ENCODE measurements at places on chromosomes 6 and 20.

GRCh38 chr20:62778058-62778457, 18.2 kb upstream of the MRGBP start:
- H3K36me3 ChIP-seq: no peaks in the 10 kb centered on the region
- H3K4me3 ChIP-seq: no peak overlapping the region
- H3K4me1 ChIP-seq: peaks cover 2% of the 10 kb centered on the region
- no peak overlapping the region for H3K27ac ChIP-seq

GRCh38 chr6:35272005-35272404, 12.5 kb downstream of the ZNF76 start:
- no peaks in the 10 kb centered on the region for H3K27me3 ChIP-seq
- H3K4me1 ChIP-seq: no peaks in the 10 kb centered on the region
- no peak for DNase-seq
- H3K4me3 ChIP-seq: no peak overlapping the region

- peaks cover 11% of the 10 kb centered on the region for H3K4me1 ChIP-seq
- H3K36me3 ChIP-seq: no peaks in the 10 kb centered on the region
- peaks cover 39% of the 10 kb centered on the region for H3K27me3 ChIP-seq
- DNase-seq: no peak
- no peak within 1 kb of the TSS for H3K4me3 ChIP-seq
These were observed at the start of gene LRRN4 for GRCh38 chr20:6053776-6054688. LRRN4 (minus strand) TSS chr20:6054060; CDS start chr20:6052799, 1,261 bp downstream.

DNA sequence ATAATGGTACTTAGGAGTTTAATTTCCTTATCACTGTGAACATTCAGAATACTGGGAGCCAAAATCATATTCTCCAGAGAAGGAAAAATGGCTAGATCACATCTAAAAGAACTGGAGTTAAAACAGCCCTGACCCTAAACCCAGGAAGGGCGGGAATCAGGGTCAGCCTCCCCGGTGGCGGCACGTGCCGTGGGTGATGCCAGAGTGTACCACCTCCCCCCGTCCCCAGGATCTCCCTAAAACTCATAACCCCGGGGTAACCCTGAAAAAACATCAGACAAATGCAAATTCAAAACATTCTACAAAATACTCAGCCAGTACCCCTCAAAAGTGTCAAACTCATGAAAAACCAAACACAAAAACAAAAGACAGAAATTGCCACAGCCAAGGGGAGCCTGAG, 148.3 kb downstream of the DLL1 start:
- no peaks in the 10 kb centered on the region for H3K27me3 ChIP-seq
- no peak overlapping the region for H3K4me3 ChIP-seq
- no peak for DNase-seq
- no peaks in the 10 kb centered on the region for H3K36me3 ChIP-seq
- no peak overlapping the region for H3K27ac ChIP-seq

DNA sequence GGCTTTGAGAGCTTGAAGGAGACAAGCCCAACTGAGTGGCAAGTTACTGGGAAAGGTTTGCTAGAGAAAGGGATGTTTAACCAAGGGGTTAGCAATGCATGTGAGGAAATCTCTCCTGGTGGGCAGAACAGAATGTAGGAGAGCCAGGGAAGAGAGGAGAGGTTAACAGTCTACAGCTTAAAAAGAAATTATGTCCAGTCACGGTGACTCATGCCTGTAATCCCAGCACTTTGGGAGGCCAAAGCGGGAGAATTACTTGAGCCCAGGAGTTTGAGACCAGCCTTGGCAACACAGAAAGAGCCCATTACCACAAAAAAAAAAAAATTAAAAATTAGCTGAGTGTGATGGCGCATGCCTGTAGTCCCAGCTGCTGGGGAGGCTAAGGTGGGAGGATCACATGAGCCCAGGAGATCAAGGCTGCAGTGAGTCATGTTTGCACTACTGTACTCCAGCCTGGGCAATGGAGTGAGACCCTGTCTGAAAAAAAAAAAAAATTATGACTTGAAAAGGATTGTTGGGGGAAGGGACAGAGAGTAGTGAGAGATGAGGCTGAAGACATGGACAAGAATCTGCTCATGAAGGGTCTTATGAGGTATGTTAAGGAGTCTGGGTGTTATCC, 264.9 kb downstream of the TBC1D7 start:
- no peaks in the 10 kb centered on the region for H3K4me1 ChIP-seq
- no peaks in the 10 kb centered on the region for H3K27me3 ChIP-seq
- H3K27ac ChIP-seq: no peak overlapping the region
- H3K4me3 ChIP-seq: no peak overlapping the region
- no peaks in the 10 kb centered on the region for H3K36me3 ChIP-seq
- DNase-seq: no peak

GRCh38 chr20:52004018-52004417, 187.6 kb downstream of the ZFP64 start:
- no peak for DNase-seq
- no peak overlapping the region for H3K4me3 ChIP-seq
- H3K36me3 ChIP-seq: no peaks in the 10 kb centered on the region
- no peak overlapping the region for H3K27ac ChIP-seq
- H3K27me3 ChIP-seq: no peaks in the 10 kb centered on the region

GRCh38 chr6:143260857-143261256, 189.6 kb downstream of the ADAT2 start:
- H3K27ac ChIP-seq: no peak overlapping the region
- no peaks in the 10 kb centered on the region for H3K36me3 ChIP-seq
- peaks cover 6% of the 10 kb centered on the region for H3K4me1 ChIP-seq
- no peaks in the 10 kb centered on the region for H3K27me3 ChIP-seq

- no peak overlapping the region for H3K4me3 ChIP-seq
- H3K4me1 ChIP-seq: no peaks in the 10 kb centered on the region
- H3K27me3 ChIP-seq: no peaks in the 10 kb centered on the region
- DNase-seq: no peak
- H3K27ac ChIP-seq: no peak overlapping the region
These were observed 92.9 kb upstream of the TOX2 start for GRCh38 chr20:43821795-43822194.

DNA sequence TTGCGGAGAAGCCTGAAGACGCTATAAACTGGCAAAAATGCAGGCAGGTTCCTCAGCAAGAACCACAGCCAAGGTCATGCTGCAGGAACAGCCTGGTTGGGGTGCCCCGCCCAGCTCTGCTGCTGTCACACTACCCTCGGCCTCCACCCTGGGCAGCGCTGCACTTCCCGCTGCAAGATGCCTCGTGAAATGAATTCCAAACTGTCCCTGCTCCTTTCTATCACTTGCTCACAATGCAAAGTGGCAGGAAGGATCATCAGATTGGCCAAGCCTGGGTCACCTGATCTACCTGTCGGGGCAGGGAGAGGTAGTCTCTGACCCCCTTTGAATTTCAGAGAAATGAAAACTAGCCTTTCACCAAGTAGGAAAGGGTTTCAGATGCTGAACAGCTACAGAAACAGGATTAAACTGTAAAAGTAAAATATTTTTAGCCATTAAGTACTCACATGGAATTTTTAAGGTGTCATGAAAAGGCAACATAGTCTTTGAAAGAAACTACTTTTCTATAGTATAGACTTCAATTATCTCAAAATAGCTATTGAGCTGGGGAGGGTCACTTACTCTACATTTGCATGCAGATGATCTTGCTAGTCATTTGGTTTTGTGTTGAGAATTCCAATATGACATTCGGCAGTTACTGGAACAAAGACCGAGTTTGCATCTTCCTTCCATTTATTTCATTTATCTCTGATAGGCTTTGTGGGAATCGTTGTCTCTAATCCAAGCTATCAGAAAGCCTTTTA, 236.4 kb upstream of the ASCC3 start:
- peak; percentile 10 for DNase-seq
- peaks cover 3% of the 10 kb centered on the region for H3K4me1 ChIP-seq
- no peak overlapping the region for H3K4me3 ChIP-seq
- H3K27me3 ChIP-seq: no peaks in the 10 kb centered on the region
- H3K36me3 ChIP-seq: no peaks in the 10 kb centered on the region

DNA sequence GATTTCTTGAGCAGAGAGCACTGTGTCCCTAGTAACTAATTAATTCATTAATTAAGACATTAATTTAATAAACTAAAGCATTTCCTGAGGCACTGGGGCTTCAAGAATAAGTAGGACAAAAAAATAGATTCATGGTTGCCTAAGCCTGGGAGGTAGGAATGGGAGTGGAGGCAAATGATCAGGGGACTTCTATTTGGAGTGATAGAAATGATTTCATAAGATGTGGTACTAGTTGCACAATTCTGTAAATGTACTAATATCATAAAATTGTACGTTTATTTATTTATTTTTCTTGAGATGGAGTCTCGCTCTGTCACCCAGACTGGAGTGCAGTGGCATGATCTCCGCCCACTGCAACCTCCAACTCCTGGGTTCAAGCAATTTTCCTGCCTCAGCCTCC, 287.2 kb downstream of the KHDC1L start:
- H3K36me3 ChIP-seq: no peaks in the 10 kb centered on the region
- no peak overlapping the region for H3K4me3 ChIP-seq
- no peaks in the 10 kb centered on the region for H3K27me3 ChIP-seq
- H3K4me1 ChIP-seq: no peaks in the 10 kb centered on the region
- H3K27ac ChIP-seq: no peak overlapping the region

DNA sequence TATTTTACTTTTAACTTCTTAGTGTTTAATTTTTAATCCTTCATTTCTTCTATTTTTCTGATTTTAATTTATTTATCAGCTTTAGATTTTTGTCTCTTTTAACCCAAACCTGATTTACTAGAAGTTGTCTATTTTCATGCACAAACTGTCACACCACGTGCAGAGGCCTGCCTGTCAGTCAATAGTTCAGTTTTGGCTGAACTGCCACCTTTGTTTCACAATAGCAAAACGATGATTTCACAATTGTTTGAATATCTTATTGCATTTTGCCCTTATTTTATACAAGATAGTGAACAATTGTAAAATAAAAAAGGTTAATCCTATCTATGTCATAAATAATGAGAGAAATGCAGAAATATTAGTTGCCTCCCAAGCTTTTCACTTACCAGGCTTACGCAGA, 24.0 kb upstream of the PPP1R3G start:
- H3K27ac ChIP-seq: no peak overlapping the region
- H3K27me3 ChIP-seq: no peaks in the 10 kb centered on the region
- no peak for DNase-seq
- H3K36me3 ChIP-seq: no peaks in the 10 kb centered on the region
- no peak overlapping the region for H3K4me3 ChIP-seq

- DNase-seq: no peak
- no peaks in the 10 kb centered on the region for H3K27me3 ChIP-seq
- no peak overlapping the region for H3K4me3 ChIP-seq
- H3K36me3 ChIP-seq: no peaks in the 10 kb centered on the region
These were observed 41.0 kb upstream of the MRPS18A start for GRCh38 chr6:43728586-43728985.

GRCh38 chr6:148608199-148608951, 138.5 kb upstream of the UST start:
- no peak for DNase-seq
- H3K36me3 ChIP-seq: no peaks in the 10 kb centered on the region
- no peaks in the 10 kb centered on the region for H3K4me1 ChIP-seq

DNA sequence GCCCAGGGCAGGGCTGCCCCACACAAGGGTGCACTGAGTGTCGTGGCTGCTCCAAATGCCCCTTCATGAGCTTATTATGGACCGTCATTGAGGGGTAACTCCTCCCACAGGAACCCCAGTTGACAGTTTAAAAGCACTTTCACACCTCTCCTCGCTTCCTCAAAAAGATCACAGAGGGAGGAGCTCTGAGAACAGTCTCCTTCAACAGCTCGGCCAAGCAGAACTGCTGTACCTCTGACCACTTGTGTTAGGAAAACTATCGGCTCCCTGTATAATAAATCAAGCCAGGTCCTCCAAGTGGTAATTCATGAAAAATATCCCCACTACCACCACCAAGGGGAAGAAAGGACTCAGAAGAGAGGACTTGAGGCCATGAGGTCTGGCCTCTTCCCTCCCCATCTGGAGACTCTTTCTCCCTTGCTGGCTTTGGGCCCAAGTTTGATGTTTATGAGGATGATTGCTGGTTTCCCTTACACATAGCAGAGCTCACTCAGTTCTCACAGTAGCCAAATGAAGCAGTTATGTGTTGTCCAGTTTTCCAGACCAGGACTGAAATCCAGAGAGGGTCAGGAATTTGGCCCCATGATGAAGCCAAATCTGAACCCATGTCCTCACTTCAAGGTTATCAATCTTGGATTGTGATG, 8.7 kb downstream of the SNX21 start:
- H3K36me3 ChIP-seq: peaks cover 52% of the 10 kb centered on the region
- no peaks in the 10 kb centered on the region for H3K27me3 ChIP-seq
- H3K4me3 ChIP-seq: no peak overlapping the region
- no peak overlapping the region for H3K27ac ChIP-seq
- H3K4me1 ChIP-seq: no peaks in the 10 kb centered on the region

DNA sequence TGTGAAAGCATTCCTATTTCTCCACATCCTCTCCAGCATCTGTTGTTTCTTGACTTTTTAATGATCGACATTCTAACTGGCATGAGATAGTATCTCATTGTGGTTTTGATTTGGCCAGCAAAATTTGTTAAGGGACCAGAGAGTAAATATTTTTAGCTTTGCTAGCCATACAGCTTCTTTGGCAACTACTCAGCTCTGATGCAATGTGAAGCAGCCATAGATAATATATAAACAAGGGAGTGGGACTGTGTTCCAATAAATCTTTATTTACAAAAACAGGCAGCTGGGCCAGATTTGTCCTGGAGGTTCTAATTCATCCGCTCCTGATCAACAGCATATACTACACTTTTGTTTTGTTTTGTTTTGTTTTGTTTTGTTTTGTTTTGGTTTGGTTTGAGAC, 202.9 kb downstream of the ZNF217 start:
- H3K4me3 ChIP-seq: no peak overlapping the region
- DNase-seq: no peak
- no peaks in the 10 kb centered on the region for H3K27me3 ChIP-seq
- no peak overlapping the region for H3K27ac ChIP-seq
